Thoracic aorta (tissue), 2 donors: ENCODE measurements at places on chromosomes 11 and 22.

DNA sequence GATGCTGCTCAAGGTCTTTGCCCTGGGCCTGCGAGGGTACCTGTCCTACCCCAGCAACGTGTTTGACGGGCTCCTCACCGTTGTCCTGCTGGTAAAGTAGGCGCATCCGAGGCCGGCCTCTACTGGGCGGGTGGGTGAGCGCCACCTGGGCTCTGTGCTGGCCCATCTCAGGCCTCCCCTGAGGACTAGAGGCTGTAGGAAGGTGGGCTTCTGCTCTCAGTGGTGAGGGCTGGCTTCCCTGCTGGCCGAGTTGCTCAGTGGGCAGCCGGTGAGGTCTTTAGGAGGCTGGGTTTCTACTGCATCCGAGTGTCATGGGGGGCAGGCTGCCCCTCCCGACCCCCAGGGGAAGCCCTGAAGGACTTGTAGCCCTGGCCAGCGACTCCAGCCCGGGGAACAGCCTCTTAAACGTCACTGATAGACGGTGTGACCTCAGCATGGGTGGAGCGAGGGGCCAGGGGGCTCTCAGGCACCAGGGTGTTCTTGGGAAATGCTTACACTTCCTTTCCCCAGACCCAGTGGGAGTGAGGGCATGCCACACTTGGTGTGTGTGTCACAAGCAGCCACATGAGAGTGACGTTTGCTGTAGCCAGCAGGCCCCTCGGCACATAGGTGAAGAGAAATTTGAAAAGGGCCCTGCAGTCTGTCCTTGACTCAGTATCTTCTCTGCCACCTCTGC, 30.3 kb downstream of the TPCN2 start:
- DNase-seq = no peak

DNA sequence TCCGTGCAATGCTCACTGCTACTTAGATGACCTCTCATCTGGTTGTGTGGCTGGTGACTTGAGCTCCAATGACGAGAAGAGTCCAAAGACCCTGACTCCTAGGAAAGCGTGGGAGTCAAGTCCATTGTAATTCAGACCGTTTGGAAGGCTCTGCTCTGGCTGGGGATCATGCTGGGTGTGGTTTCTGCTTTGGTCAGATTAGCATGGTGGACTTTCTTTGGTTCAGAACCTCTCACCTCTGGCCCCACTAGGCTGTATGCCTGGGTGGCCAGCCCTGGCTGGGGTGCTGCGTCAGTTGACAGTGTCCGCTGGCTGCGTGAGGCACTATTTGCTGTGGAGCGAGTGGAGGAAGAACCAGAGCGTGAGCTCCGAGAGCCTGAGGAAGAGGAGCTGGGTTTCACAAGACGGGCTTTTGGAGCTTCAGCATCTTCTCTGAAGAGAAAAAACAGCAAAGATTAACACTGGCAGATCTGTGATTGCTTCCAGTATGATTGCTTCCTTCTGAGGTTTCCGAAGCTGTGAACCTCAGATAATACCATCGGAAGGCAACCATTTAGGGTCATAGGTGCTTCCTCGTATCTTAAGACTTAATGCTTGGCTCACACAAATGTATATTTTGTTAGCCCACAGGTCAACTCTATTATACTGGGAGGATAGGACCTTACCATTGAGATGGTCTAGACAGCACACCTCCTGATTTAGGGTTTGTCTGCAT, 11.6 kb upstream of the HSPA8 start:
- no peak for DNase-seq

DNA sequence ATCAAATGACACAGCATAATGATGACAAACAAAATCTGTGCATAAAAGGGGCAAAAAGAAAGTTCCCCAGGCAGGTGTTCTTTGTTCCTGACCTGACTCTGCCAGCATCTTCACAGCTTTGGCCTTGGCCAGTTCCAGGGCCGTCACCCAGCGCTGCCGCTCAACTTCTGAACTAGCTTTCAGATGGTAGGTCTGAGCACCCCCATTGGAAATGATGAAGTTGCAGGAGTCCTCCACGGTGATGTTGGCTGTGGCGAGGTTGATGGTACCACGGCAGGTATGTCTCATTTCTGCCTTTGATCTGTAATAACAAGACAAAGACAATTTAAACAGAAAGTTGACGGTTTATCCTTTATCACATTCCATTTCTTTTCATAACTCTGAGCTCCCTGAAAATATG, 5.3 kb downstream of the OSBP start:
- no peak for DNase-seq

- no peak for DNase-seq
Observed at GRCh38 chr22:48779211-48779643, 1048.4 kb downstream of the BRD1 start.

DNA sequence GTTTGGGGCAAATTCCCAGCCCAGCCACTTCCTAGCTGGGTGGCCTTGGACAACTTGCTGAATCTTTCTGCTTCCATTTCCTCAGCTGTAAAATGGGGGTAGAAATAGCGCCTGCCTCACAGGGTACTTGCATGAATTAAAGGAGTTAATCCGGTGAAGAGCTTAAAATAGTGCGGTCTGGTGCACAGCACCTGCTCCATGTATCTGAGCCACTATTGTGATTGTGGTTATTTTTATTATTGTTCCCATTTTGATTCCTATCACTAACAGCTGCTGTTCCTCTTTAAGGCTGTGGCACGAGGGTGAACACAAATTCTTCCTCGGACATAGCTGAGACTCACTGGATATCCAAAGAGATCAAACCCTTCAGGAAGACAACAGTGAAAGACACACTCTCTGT, 46.9 kb upstream of the TP53I11 start:
- DNase-seq = no peak

GRCh38 chr11:73218106-73218829, at the start of gene P2RY2:
Gene P2RY2, plus strand, starts transcription at chr11:73218281. Its CDS starts 15,879 bp downstream, at chr11:73234160.
- DNase-seq = no peak

DNA sequence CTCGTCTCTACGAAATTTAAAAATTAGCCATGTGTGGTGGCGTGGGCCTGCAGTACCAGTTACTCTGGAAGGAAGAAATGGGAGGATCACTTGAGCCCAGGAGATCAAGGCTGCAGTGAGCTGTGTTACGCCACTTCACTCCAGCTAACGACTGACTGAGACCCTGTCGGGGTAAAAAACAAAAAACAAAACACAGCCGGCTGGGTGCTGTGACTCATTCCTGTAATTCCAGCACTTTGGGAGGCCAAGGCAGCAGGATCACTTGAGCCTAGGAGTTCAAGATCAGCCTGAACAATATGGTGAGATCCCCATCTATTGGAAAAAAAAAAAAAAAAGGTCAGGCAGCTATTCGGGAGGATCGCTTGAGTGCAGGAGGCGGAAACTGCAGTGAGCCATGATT, 2.4 kb downstream of the PAFAH1B2 start:
- no peak for DNase-seq

DNA sequence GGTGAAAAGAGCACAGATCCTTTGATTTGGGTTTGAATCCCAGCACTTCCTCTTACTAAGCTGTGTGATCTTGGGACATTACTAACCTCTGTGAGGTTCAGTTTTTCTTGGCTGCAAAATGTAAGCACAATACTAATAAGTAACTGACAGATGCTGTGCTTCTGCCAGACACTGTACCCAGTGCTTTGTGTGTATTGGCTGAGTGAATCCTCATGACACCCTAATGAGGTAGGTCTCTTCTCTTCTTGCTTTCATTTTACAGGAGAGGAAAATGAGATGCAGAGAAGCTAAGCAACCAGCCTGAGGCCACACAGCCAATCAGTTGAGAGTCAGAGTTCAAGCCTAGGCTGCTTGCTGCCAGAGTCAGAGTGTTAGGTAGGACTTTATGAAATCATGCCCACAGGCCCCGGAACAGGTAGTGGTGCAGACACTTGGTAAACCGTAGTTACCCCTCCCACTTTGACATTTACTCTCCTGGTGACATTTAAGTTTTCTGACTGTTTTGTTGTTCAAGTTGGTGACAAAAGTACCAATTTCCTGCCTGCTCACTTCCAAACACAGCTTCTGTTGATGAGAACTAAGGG, 21.2 kb downstream of the PTPRJ start:
- DNase-seq = no peak

GRCh38 chr11:36312611-36313472, 16.8 kb downstream of the PRR5L start:
- no peak for DNase-seq

GRCh38 chr22:25235547-25236290, 16.3 kb downstream of the CRYBB2 start:
- DNase-seq = no peak

DNA sequence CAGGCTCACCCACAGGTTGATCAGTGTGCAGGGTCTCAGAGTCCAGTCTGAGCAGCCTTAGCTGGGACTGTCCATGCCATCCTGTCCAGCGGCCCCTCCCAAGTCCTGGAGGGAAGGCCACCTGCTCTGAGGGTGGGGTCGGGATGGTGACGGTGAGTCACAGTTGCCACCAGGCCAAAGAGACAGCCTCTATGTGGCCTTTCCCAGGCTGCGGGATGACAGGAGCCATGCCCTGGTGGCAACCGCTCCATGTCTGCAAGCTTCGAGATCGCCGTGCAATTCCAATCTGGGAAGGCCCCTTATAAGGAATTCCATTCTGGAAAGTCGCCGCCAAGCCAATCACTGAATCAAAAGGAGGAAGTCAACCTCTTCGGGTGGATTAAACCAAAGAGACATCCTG, 47.5 kb downstream of the RTL6 start:
- DNase-seq = no peak

DNA sequence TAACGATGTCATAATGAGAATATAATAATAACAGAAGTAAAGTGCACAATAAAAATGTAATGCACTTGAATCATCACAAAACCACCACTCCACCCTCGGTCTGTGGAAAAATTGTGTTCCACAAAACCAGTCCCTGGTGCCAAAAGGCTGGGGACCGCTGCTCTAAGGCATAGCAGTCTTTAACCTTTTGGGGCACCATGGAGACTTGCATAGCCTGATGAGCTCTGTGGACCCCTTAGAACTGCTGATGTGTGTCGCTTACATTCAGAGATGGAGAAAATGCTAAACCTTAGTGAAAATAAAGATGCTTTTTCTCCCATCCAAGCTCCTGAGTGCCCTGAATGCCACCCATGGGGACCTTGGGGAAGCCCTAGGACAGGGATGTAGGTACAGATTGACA, 87.6 kb upstream of the SEPTIN5 start:
- no peak for DNase-seq

DNA sequence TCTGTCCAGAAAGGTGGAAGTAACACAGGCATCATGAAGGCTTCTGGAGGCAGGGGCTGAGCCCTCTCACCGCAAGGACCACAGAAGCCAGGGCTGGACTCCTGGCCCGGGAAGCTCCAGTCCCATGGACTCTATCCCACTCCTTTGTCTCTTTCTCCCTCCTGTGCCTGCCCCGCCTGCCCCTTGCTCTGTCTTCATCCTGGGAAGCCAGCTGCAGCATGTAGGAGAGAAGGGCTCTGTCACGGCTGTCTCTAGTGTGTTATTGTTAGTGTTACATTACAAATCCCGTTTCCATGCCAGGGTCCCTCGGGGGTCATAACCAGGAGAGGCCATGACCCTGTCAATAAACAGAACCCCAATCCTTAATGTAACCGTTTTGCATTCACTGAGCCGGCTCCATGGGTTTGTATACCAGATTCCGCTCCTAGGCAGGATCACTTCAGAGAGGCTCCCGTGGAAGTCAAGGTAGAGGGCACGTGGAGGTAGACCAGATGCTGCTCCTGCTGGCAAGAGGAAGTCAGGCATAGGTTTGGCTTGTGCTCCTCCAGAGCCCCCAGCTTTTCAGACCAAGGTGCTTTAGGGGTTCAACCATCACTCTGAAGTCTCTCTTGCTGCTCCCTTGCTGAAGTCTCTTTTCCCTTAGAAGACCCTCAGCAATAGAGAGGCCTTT, 293.2 kb downstream of the ETS1 start:
- DNase-seq = no peak

- DNase-seq = peak; percentile 9
Observed at GRCh38 chr11:18046116-18046777, at the start of gene TPH1. Gene TPH1, minus strand, starts transcription at chr11:18046269. Its CDS starts 5,507 bp downstream, at chr11:18040762.

DNA sequence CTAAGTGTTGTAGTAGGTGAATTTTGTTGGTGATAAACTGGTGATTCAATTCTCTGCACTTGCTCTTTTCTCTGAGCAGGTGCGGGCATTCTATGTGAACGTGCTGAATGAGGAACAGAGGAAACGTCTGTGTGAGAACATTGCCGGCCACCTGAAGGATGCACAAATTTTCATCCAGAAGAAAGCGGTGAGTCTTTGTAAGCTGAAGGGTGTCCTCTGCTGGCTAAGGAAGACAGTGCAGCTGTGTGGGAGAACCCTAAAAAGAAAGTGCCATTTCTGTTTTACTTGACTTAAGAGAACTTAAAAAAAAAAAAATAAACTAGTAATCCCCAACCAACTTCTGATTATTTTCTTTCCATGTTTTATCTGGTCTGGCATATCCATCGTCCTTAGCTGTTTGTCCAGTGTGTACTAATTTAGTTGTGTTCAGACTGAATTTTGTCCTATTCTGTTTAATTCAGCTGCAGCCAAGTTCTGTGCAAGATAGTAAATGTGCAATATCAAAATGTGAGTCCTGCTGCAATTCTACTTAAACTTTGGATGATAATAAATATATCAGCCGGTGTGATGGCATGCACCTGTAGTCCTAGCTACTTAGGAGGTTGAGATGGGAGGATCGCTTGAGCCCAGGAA, 29.6 kb downstream of the CAT start:
- no peak for DNase-seq

GRCh38 chr11:67026941-67027340, 4.0 kb downstream of the SYT12 start:
- no peak for DNase-seq

DNA sequence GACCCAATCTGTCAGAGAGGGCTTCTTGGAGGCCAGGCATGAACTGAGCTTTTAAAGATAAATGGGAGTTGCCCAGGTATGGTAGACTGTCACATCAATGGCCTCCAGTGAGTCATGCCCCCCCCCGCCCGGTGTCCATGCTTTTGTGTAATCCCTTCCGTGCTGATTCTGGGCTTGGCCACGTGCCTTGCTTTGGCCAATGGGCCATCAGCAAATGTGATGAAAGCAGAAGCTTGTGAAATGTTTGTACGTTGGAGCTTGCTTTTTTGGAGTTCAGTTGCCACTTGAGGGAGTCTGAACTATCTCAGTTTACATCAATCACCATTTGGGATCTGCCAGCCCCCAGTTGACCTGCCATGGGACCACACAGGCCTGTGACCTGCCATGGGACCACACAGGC, 4.3 kb upstream of the THY1 start:
- DNase-seq = no peak

DNA sequence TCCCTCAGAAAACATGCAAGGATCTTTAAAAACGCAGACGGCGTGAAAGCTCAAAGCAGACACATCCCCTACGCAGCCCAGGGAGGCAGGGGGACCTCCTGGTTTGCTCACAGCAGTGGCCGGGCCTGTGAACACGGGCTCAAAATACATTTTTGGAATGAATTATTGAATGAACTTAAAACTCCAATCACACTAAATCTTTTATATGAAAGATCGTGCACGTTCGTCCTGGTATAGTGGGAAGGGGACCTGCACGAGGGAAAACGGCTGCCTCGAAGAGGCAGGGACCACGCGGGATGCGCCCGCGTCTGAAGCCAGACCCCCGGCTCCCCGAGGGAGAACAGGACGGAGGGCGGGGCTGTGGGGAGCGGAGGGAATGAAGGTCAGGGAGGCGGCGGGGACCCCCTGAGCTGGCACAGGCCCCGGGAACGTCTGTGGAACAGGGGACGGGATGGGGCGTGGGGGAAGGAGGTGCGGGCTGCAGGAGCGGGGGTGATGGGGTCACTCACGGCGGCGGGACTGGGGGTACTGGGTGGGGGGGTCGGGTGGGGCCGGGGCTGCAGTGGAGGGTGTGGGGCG, 1.3 kb upstream of the PANX2 start:
- no peak for DNase-seq
